ENCODE measurements at places on chromosomes 5 and 9.

DNA sequence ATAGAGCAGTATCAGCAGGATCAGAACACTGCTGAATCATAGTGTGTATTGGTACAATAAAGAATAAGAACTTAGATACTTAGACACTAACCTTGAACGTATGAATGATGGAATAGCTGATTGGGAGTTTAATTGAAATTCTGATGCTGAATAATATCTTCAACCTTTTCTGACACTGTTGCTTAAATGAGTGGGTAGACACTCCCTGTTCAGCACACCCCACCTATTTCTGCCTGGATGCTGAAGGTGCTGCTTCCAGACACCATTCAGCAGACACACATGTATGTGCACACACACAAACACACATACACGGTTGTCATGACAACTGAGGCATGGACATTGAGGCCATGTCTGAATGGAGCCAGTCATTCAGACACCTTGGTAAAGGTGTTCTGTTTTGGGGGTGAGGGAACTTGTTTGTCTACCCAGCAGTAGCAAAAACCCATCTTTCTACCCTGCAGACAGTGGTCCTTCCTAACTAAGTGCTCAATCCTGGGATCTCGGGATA lies 54.3 kb downstream of the TMEM215 start:
- DNase-seq, result no peak

- peak; percentile 83 for DNase-seq
Observed at GRCh38 chr9:127568971-127569885, 42.8 kb upstream of the STXBP1 start.

DNA sequence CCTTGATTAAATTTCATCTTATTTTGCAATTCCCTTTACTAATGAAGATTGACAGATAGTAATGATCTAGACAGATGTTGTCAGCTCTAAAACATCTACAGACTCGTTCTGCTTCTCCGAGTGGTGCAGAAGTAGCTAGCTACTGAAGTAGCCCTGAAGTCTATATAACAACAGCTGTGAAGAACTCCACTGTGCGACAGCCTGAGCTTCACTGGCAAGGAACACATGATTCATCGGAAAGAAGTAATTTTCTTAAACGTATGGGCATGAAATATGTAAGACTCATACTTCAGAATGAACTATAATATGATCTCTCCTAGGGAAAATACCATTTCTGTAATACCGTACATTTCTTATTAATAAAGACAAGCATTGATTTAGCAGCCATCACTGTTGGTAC lies 96.2 kb downstream of the TRPM3 start:
- no peak for DNase-seq

GRCh38 chr5:33691856-33692255 lies 199.9 kb downstream of the ADAMTS12 start:
- no peak for DNase-seq

GRCh38 chr5:35294976-35295375 lies 64.7 kb upstream of the PRLR start:
- DNase-seq, result no peak

DNA sequence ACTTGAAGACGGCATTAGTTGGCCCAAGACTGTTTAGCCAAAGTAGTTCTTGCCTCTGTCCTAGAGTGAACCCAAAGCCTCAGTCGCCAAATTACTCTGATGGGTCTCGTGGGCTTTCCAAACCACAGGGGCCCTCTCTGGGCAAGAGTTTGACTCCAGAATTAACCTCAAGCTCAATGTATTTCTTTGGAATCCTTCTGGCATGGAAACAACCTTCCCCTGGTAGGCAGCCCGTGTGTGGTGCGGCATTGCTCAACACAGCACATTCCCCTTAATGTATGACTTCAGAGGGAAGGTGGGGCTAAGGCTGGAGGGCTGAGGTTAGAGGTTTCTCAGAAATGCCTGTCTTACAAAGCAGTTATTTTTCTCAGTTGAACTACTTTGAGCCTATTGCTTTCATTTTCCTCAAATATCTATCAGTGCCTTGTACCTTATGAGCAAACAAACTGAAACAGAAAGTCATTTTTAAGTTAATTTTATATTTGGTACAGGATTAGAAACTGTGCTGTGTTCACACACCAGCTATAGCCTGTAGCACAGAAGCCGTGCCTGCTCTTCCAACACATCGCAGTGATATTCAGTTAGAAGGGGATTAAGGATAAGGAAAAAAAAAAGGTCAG lies 123.9 kb upstream of the HAPLN1 start:
- DNase-seq, result peak; percentile 0

GRCh38 chr5:177350776-177351391 lies 584 bp downstream of the LMAN2 start:
- no peak for DNase-seq

DNA sequence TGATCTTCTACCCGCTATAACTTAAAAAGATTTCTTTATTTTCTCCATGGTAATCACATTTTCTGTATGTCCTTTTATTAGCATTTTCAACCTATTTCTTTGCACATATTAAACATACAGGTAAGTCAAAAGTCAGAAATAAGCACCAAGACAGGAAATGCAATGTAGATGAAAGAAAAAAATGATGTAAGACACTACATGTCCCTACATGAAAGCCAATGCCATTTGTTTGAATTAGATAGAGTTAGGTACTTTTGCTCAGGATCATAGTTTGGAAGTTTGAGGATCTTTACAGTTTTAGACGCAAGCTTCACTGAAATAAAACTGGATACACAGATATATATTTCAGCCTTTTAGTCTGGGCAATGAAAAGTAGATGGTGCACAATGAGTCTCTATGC lies 453.1 kb upstream of the MEF2C start:
- no peak for DNase-seq

DNA sequence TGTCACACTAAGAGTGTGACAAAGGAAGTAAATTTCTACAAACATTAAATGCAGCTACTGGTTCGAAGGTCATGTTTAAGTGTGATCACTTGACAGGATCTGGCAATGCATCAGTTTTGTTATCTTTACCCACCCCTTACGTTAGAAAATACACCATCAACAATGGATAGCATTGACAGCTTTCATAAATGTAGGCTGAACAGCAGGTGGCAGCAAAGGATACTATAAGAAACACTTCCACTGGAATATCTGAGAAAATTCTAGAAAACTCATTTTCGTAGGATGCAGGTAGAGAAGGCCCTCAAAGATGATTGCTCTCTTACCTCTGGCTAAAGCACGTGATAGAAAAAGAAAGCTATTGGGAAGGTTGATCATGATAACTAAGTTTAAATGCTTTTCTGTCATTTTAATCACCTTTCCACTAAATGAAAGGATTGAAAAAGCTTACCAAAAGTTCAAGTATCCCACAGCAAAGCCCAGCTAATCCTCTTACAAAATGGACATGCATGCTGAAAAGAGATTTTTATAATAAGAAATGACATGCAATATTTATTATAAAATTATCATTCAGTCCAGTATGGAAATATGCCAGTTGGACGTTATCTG lies 292.5 kb downstream of the PARP8 start:
- DNase-seq, result peak; percentile 44

DNA sequence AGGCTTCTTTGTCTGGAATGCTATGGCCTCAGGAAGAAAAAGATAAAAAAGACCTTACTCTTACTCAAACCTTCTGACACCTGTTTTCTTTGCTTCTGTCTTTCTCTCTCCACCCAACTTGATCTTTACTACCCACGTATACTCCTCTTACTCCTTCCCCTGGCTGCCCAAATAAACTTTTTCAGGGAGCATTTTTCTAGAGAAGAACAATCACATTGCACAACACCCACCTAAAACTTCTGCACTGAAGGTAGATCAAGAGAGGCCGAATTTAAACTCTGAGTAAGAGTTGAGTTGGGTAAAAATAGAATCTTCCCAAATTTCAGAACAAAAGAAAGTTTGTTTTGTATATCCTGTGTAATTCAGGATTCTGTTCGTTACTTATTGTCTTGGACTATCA lies 3.9 kb downstream of the TEX48 start:
- DNase-seq, result no peak

- no peak for DNase-seq
Observed at GRCh38 chr9:109101202-109101595, 18.5 kb downstream of the TMEM245 start.

DNA sequence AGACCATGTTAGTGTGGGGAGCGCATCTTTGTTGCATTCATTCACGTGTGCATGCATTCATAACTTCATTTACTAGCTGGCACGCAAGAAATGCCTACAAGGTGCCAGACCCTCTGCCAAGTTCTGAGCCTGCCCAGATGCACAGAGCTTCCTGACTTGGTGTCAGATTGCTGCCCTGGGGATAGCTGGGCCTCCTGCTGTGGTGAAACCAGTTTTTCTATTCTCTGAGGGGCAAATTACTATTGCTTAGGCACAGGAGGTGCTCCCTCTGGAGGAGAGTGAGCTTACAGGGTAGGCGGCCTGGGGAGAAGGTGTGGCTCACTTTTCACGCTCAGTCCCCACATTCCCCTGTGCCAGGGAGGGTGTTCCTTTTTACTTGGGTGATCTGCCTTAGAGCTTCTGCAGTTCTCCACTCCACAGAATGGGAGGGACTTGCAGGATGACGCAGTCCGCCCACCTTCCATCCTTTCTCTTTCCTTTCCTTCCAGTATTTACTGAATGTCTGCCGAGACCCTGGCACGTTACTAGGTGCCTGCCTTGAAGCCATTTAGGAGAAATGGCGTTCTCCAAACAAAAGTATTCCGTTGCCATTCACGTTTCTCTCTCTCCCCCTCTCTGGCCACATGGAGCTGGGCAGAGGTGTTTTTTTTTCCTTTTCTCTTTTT lies 27.9 kb upstream of the CTNNA1 start:
- peak; percentile 90 for DNase-seq

GRCh38 chr5:110727025-110727314 lies 499 bp upstream of the TMEM232 start:
- DNase-seq, result peak; percentile 53

DNA sequence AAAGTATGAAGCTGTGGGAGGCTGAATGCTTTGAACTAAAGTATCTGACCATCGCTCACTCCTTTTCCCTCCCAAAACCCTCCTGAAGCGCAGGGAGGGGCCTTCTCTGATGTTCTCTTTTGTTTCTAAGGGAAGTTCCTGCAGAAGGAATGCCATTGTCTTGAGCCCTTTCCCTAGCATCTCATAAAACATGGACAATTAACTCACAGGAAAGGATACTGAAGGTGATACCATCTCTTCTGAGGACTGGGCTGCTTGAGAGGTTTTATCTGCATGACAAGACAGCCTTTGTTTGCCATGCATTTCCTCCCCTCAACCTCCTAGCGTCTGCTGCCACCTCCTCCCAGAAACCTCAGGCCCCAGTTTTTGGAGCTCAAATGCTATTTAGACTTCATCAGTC lies 4.3 kb upstream of the RMND5B start:
- DNase-seq, result no peak

DNA sequence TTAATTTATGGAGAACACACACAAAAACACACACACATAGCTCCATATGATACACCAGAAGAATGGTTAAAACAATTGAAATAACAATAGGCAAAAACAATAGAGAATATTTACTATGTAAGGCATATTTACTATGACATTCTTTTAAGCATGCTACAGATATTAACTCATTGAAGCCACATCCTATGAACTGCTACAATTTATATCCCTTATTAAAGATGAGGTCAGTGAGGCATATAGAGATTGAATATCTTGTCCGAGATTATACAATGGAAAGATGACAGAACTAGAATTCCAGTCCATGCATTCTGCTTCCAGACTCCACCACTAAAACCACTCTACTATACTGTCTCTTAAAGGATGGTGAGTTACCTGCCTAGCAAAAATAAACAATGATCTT lies 60.7 kb downstream of the ADAMTS12 start:
- DNase-seq, result no peak

GRCh38 chr5:10145923-10146401 lies 103.7 kb downstream of the ATPSCKMT start:
- peak; percentile 57 for DNase-seq

GRCh38 chr5:104199771-104200170 lies 637.2 kb upstream of the NUDT12 start:
- no peak for DNase-seq

- no peak for DNase-seq
Observed at GRCh38 chr5:76305775-76306174, 97.3 kb upstream of the IQGAP2 start.

- no peak for DNase-seq
Observed at GRCh38 chr5:158054223-158055110, 195.5 kb upstream of the CLINT1 start.

DNA sequence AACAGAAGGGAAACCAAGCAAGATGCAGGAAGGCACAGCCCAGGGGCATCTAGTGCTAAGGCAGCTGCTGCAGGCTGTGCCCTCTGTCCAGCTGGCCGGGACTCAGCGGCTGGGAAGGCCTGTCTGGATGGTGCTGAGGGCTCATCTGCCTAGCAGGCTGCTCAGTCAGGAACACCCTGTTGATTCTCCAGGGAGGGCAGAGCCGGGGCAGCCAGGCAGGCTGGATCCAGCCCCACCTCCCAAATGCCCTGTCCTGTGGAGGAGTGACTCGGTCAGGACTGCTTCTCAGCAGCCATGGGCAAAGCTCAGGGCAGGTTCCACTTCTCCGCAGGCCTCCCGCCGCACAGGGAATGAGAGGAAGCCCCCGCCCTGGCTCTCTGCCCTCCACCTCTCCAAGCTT lies 7.8 kb upstream of the LCN9 start:
- DNase-seq, result no peak

- no peak for DNase-seq
Observed at GRCh38 chr5:10505517-10506095, 58.3 kb upstream of the ANKRD33B start.

DNA sequence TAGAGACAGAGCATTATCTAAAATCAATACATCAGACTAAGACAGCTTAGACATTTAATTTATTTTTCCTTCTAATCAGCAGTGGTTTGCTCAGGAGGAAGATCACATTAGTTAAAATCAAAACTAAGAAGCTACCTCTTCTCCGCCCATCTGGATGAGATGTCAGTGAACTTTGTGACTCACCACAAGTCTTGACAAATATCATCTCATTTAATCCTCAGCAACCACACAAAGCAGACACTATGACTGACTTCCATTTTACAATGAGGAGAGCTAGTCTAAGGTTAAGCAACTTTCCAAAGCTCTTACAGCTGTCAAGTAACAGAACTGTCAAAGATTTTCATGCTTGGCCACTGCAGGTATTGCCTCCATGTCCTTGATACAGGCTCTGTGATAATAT lies 289.5 kb downstream of the DEPDC1B start:
- DNase-seq, result no peak

DNA sequence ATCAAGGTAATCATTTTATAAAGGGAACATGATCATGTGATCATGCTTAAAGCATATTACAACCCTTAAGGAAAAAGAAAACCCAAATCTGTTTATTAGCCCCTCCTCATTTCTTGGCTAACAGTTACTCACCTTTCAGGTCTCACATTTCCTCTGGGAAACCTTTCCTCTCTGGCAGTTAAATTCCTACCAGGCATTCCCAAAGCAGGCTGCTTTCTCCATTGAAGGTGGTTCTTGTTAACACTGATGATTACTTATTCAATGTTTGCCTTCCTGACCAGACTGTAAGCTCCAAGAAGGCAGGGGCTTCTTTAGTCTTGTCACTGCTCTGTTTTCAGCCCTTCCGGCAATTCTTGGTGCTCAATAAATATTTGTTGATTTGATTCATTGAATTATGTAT lies 59.9 kb downstream of the PLK2 start:
- no peak for DNase-seq
